ENCODE measurements at places on chromosomes 11 and 22. TPM values are rescaled to one million over a fixed set of nuclear protein-coding genes. Genes with fewer than 3 reads are reported as not detected.

Gene NPAS4
- not detected for total RNA-seq

Gene TRIM6
- total RNA-seq = 11.1 TPM

Gene ASPHD2
- total RNA-seq = 2.3 TPM

Gene FGF4
- not detected for total RNA-seq

DNA sequence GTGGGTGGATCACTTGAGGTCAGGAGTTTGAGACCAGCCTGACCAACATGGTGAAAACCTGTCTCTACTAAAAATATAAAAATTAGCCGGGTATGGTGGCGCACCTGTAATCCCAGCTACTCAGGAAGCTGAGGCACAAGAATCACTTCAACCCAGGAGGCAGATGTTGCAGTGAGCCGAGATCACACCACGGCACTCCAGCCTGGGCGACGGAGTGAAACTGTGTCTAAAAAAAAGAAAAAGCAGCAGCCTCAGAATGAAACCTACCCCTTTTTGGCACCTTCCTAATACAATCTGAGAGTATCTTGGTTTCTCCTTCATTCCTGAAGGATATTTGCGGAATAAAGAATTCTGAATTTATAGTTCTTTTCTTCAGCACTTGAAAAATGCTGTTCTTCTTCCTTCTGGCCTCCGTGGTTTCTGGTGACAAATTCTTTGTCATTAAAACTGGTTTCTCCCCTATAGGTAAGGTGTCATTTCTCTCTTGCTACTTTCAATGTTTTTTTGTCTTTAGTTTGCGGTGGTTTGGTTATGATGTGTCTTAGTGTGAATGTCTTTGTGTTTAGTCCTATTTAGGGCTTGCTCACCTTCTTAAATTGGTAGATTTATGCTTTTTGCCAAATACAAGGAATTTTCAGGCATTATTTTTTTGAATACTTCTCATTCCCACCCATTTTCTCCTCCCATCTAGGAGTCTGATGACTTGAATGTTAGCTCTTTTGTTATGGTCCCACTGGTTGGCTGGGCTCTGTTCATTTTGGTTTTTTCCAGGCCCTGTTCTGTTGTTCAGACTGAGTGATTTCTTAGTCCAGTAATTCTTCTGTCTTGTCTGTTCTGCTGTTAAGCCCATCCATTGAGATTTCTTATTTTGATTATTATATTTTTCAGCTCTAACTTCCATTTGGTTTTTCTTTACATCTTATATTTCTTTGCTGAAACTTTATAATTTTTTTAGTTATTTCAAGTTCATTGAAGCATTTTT lies 15.4 kb downstream of the ASRGL1 start:
- DNase-seq = no peak

DNA sequence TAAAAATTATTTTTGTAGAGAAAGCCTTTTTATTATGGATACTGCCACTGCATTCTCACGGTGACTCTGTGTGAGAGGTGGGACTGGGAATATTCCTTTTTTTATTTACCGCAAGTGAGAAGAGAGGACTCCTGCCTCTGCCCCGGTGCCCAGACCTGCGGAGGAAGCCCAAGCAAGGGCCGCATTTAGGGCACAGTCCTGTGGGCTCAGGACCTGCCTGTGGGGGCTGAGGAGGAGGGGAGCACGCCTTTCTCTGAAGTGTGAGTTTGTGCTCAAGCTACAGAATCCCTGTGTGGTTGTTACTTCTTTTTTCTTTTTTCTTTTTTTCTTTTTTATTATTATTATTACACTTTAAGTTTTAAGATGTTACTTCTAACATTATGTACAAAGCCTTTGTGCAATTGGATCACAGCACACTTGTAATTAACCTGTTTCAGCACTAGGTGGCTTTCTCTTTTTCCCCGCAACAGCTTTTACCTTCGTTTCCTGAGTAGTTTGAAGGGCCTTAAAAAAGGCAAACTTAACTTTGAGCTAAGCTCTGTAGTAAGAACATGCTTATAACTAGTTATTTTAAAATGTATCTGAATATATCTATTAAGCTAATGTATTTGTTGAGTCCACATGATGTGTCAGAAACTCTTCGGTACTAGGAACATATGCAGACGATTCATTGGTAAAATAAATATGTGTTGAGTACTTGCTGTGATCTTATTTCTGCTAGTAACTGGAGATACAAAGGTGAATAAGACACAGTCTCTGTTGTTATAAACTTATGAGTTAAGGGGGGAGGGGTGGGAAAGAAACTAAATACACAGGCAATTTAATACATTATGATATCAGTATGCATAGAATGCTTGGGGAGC lies 18.3 kb downstream of the AMOTL1 start:
- no peak for DNase-seq

GRCh38 chr11:36403661-36404060 lies 106.4 kb downstream of the TRAF6 start:
- no peak for DNase-seq

Gene MOB2
- 18.0 TPM for total RNA-seq

Gene SLN
- not detected for total RNA-seq

- DNase-seq = no peak
Measured at GRCh38 chr11:93842461-93842860, 8.0 kb downstream of the VSTM5 start.

DNA sequence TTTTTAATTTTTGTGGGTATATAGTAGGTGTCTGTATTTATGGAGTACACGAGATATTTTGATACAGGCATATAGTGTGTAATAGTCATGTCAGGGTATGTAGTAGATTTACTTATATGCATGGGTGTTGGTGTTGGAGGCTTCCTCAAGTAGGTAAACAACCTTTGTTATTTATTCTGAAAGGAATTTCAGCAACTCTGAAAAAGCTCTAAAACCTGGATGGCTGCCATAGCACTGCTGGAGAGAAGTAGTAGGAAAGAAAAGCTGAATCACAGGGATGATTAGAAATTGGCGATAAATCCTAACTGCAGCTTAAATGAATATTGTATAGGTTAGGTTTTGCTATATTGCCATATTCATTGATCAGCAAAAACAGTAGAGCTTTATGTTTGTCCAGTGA lies 44.4 kb upstream of the ST14 start:
- DNase-seq = no peak

DNA sequence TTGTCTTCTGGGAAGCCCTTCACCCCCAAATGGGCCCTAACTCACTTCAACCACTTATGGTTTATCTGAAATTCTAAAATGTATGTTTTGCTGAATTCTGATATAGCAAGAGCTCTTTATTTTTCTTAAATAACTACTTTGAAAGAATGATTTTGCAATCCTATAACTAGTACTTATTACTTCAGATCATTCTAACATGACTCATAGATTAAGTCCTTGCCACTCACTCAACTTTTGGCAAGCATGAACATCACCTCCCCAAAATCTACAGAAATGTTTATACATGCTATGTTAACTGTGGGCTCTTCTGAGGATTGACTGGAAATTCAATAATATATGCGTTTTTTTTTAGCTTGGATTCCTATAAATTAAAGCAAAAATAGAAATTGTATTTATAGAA lies 367.4 kb upstream of the FAT3 start:
- DNase-seq = no peak

DNA sequence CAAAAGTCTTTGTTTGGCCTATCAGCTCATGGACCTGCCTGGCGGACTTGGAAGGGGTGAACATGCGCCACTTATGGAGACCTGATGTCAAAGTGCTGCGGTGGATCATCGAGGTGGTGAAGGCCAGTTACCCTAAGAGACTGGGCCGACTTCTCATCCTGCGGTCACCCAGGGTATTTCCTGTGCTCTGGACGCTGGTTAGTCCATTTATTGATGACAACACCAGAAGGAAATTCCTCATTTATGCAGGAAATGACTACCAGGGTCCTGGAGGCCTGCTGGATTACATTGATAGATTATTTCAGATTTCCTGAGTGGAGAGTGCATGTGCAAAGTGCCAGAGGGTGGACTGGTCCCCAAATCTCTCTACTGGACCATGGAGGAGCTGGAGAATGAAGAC lies 17.9 kb downstream of the ALKBH3 start:
- no peak for DNase-seq

DNA sequence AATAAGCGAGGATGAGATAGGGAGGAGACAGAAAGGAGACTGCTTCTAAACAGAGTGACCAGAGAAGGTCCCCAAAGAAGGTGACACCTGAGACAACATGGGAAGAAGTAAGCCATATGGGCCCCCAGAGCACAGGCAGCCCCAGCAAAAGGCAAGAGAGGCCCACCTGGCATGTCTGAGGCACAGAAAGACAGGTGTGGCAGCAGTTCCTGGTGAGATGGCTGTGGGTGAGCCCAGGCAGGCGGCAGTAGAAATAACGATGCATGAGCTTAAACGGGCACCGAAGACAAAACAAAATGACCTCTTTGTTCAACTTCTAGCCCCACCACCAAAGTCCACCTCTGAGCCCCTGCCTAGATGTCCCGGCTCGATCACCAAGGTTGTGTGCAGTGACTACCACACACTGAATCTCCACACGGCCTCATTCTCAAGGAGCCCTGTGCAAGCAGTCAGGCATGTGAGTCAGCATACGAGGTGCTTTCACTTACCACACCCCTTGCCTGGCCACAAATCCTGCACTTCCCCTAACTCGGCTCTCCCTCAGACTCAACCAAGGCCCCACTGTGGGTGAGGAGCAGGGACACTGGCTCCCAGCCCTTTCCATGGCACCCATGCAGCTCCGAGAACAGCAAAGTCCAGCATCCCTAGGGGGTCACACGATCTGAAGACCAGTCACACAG lies 77.6 kb downstream of the PACSIN2 start:
- peak; percentile 62 for DNase-seq

DNA sequence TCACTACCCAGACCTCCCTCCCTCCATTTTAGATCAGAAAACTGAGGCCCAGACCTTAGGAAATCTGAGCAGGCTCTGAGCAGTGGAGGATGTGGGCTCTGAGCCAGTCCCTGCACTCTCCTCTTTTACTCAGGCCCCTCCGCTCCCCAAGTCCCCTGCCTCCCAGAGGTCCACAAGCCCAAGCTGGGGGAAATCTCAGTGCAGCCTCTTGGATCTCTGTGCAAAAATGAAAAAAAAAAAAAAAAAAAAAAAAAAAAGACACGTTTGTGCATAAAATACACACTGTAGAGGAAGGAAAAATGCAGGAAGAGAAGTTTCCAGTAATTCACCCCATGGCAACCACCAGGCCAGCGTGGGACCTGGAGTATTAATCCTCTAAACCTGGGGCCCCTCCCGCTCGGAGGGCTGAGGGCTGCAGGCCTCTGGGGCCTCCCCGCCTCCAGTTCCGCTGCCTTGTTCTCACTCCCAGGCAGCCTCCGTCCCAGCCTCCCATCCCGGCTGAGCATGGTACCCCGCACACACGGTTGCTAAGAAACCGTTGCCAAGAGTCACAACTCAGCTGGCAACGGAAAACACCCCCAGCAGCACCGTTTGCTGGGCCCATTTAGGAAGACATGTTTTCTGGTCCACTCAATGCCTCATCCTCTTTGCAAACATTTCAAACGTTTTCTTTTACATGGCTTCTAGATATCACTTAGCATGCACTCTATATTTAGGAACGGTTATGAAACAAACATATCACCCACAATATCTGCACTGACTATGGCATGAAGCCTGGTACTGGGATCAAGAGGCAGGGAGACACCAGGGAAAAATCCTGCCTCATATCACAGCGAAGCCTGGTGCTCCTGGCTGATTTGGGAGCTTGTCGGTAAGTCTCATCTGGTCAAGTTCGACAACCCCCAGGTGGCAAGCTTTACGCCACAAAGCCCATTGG lies 227.5 kb downstream of the CTTN start:
- DNase-seq = no peak

- no peak for DNase-seq
Measured at GRCh38 chr22:49705972-49706352, 121.7 kb downstream of the BRD1 start.

DNA sequence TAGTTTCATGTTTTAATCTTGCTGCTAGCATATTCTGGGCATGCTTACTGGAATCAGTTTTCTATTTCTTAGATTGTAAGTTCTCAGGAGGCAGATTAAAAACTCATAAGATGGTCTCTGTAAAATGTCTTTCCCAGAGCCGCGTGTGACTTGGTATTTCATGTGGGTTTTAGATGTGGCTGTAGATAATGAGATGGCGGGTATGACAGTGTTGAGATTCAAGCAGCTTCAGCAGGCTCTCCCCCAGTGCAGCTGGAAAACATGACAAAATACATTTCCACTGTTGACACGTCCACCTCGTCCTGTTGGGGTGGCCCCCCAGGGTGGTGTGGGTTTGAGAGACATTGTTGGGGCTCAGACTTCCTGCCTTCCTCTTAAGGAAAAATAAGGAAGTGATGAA lies 106.8 kb downstream of the KIRREL3 start:
- DNase-seq = no peak

- no peak for DNase-seq
Measured at GRCh38 chr11:74011360-74012073, 2.6 kb upstream of the UCP3 start.

DNA sequence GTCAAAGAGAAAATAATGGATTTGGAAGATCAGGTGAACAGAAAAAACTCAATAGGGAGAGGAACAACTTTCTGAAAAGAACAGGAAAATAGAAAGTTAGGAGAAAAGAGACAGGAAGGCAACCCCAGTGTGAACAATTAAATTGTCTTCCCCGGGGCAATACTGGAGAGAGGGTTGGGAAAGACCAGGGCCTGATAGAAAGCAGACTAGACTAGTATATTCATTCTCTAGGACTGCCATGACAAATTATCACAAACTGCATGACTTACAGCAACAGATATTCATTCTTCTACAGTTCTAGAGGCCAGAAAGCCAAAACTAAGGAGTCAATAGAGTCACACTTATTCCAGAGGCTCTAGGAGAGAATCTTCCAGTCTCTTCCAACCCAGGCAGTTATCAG lies 482.8 kb downstream of the SOX6 start:
- no peak for DNase-seq

- DNase-seq = no peak
Measured at GRCh38 chr11:96329419-96329818, 13.6 kb downstream of the MAML2 start.

GRCh38 chr22:47486569-47487312 lies 724.3 kb downstream of the TBC1D22A start:
- DNase-seq = no peak

DNA sequence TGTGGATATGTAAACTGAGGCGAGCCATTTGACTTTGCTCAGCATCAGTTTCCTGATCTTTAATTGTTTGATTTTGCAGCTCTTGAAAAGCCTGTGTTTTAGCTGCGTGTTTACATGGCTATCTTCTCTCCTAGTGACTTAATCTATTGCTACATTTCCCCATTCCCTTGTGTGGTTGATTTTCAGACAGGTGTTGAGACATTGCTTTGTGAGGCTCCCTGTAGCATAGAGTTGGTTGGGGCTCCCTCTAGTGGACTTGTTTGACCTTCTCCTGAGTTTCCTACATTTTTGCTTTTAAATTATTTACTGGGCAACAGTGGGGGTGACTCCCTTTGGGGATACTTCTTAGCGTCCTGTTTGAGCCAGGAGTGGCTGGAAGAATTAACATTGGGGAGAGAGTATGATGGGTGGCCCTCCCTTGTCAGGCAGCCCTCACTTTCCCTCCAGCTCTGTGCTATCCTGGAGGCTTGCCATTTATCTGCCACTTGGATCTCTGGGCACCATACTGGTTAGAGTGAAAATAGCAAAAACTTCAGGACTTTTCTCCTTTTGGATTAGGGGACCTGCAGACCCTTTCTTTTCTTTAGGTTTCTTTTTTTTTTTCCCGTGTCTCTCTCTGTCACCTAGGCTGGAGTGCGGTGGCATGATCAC lies 9.2 kb upstream of the CBL start:
- peak; percentile 67 for DNase-seq

GRCh38 chr11:112554586-112554985 lies 293.9 kb upstream of the PLET1 start:
- no peak for DNase-seq

GRCh38 chr22:37171662-37172061 lies 16.4 kb downstream of the C1QTNF6 start:
- DNase-seq = no peak

Gene KCNC1
- total RNA-seq = not detected

Gene RIBC2
- total RNA-seq = 5.3 TPM

Gene DRD2
- total RNA-seq = not detected

GRCh38 chr11:128913806-128914205 lies 22.6 kb downstream of the KCNJ5 start:
- no peak for DNase-seq

Gene GLB1L3
- not detected for total RNA-seq
